ENCODE measurements at places on chromosomes 12 and 14.

- no peak for DNase-seq
Observed at GRCh38 chr14:46054526-46054925, 597.1 kb downstream of the RPL10L start.

DNA sequence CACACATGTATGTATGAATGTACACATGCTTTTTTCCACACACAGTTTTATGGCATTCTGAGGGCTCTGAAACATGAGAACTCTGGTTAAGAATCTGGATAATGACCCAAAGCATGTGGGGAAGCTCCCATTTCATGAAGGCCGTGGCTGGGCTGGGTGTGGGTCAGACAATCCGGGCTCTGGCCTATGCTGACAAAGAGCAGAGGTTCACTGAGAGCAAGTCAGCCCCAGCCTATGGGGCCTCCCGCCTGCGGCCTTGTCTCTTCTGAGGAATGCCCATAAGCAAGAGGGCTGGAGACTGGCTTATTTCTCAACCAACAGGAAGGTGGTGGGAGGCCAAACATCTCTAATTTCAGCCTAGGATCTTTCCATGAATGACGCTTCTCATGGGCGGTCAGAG, 8.5 kb downstream of the MYH6 start:
- DNase-seq = no peak

DNA sequence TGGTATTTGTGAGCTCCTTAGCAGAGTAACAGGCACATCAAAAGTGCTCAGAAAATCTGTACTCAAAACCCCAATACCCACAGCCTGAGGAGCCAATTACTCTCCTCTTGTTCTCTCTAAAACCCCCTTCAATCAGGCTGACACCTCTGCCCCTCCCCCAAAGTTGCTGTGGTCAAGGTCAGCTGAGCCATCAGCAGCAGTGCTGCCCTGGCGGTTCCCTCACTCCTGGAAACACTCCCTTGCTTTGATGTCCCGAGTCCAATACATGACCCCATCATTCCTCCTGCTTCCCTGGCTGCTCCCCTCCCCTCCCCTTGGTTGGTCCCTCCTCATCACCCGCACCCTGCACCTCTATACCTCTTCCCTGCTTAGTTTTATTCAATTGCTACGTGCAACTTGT, 57.2 kb upstream of the C14orf132 start:
- DNase-seq = no peak

- DNase-seq = no peak
Observed at GRCh38 chr14:75968456-75968855, 13.3 kb downstream of the TGFB3 start.

- no peak for DNase-seq
Observed at GRCh38 chr14:93028724-93029076, 87.0 kb downstream of the ITPK1 start.

Data from CD4-positive, alpha-beta T cell treated with Interleukin-6 for 4 hours (primary cell).